ENCODE measurements at places on chromosomes 13 and 19.

DNA sequence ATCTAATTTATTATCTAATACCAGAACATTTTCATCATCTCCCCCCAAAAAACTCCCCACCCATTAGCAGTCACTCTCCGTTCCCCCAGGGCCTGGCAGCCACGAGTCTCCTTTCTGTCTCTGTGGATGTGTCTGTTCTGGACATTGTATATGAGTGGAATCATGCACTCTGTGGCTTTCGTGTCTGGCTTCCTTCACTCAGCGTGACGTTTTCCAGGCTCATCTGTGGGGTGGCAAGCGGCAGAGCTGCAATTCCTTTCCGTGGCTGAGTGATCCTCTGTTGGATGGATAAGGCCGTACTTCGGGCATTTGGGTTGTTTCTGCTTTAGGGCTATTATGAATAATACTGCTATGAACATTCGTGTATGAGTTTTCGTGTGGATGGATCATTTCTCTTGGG, 3.1 kb downstream of the AP2S1 start:
- no peak for DNase-seq

DNA sequence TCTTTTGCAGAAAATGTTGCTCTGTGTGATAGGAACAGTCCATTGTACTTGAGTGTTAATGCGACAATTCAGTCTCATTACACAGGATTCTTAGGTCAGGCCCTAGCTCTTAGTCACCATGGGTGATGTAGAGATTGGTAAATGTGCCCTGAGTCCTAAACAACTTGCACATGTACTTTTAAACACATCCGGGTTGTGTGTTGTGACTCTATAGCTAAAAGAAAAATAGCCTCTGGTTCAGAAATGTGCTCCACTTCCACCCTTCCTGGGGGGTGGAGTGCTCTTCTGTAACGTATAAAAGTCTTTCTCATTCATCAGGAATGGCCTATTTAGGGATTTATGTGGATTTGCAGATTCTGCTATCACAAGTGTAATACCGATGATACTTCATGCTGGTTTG, 5.2 kb downstream of the SPATA13 start:
- DNase-seq = peak; percentile 78

DNA sequence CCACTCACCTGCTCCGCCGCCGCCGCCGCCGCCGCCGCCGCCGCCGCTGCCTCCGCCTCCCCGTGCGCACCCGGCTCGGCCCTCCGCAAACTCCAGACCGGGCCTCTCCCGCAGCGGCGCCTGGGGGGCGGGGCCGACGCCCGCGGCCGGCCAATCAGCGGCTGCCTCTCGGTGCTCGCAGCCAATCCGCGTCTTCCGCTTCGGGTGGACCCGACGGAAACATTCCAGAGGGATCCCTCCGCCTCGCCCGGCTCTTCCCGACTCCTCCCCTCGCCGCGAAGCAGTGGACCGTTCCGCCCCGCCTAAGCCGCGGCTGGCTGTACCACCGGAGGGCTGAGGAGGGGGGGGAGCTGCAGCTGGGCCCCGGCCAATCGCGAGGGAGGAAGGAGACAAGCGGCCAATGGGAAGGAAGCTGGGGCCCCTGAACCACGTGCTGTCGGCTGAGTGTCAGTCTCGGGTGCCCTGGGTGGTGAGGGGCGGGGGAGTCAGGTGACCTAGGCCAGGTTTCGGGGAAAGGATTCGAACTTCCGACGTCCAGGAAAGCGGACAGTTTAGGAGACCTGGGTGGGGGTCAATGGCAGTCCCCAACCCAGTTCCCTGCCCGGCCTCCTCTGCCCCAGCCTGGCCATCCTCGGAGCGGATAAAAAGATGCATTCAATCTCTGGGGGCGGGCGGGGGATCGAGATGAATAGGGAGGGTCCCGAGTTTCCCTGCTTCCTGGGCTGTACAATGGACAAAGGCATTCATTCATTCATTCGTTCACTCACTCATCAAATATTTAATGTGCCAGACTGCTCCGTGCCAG, at the start of gene GIPC1:
Gene GIPC1 (minus strand): TSS at position 99 of the 805 bp plus-strand sequence. CDS start 13,151 bp downstream, outside the sequence.
- peak; percentile 99 for DNase-seq

DNA sequence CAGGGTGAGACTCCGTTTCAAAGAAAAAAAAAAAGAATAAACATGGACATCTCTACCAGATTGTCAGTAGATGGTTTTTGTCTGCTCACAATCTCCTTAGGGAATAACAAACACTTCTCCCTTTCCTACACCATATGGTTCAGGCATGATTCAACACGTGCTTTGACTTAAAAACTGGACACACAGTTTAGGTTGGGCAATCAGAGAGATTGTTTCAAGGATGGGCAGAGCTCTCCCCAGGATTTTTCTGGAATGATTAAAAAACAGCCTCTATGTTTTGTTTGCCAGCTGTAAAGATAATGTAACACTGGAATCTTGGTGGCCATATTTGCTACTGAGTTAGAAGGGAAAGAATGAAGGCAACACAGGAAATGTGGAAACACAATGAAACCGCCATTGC, 150.1 kb upstream of the TSC22D1 start:
- DNase-seq = peak; percentile 100

- DNase-seq = peak; percentile 13
These were observed 565.7 kb downstream of the EFNB2 start for GRCh38 chr13:105969761-105970160.

- no peak for DNase-seq
These were observed 41.5 kb upstream of the TSC22D1 start for GRCh38 chr13:44617648-44618047.

DNA sequence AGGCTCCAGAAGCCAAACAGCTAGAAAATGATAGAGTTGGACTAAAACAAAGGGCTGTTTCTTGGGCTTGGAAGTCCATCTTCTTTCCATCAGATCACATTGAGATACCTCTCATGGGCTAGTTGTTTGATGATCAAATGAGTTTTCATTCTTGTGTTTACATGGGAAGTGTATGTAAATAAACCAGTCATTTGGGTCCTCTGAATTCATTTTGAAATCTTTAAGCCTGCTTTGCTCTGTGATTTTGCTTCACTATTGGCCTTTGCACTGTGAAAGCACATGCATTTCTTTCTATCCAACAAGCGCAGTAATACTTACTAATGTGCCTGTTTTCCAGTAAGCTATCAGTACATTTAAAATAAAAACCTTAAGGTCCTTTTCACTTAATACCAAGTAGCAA, 200.5 kb upstream of the IRS2 start:
- DNase-seq = no peak
